ENCODE measurements at places on chromosomes 4 and X.

- DNase-seq: no peak
Observed at GRCh38 chr4:173821036-173821435, 291.0 kb upstream of the HAND2 start.

GRCh38 chrX:12701628-12702027, 89.6 kb upstream of the PRPS2 start:
- DNase-seq: peak; percentile 88

DNA sequence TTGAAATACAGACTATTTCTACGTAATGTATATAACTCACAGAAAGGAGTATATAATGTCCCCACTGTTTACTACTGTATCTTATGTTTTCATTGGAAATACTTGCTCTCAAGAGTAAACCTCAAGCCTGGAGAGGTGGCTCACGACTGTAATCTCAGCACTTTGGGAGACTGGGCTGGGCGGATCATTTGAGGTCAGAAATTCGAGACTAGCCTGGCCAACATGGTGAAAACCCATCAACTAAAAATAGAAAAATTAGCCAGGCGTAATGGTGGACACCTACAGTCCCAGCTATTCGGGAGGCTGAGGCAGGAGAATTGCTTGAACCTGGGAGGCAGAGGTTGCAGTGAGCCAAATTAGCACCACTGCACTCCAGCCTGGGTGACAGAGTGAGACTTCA, 92.8 kb downstream of the COL25A1 start:
- DNase-seq: no peak

GRCh38 chr4:48490012-48490679, at the start of gene ZAR1:
ZAR1 (plus strand) TSS chr4:48490252; CDS start chr4:48490292, 40 bp downstream.
- no peak for DNase-seq

DNA sequence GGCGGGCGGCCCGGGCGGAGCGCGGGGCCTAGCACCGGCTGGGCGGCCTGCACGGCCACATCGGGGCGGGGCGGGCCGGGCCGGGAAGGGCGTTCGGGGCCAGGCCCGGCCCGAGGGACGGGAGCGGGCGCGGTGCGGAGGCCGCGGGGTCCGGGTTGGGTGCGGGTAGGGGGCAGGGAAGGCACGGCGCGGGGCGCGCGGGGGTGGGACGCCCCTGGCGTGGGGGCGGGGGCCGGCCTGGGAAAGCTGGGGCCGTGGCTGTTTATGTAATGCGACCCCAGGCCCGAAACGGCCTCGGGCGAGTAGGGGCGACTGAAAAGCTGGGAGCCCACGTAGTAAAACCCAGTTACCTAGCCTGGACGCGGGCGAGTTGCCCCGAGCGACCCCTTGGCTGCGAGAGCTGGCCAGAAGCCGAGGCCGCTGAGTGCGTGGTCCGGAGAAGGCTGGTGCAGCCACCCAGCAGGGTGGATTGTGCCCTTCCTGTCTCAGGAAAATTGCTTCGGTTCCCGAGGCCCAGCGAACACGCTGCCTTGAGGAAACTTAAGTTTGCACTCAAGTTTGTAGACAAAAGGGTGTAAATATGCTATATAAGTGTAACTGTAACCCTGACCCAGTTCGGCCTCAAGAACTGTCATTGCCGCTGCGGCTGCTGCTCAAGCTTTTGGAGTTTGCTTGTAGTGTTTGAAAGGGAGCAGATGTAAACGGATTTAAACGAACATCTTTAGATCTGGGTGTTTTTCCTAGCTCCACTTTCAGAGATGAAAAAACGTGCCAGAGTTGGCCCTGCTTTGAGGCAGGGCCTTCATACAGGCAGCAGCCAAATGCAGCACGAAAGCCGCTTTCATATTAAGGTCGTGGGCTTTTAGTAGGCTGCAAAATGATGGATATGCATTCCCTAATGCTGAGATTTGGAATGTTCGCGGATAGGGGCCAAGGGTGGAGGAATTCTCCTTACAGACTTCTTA, 674 bp downstream of the SEC24B start:
- peak; percentile 52 for DNase-seq

DNA sequence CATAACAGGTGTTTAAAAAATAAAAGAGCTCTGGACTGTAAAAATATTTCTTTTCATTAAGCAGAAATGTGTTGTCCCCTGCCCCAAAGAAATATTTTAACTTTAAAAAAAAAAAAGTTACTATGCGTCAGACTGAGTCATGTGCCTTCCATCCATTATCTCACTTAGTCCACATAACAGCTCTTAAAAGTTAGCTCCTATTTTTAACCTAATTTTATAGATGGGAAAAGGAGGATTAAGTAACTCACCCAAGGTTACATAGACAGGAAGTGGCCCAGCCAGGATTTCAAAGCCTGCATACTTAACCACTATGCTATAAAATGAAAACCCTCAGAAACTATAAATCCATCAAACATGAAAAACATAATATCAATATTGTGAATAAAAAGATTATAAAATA, 97.7 kb downstream of the MANBA start:
- DNase-seq: no peak

DNA sequence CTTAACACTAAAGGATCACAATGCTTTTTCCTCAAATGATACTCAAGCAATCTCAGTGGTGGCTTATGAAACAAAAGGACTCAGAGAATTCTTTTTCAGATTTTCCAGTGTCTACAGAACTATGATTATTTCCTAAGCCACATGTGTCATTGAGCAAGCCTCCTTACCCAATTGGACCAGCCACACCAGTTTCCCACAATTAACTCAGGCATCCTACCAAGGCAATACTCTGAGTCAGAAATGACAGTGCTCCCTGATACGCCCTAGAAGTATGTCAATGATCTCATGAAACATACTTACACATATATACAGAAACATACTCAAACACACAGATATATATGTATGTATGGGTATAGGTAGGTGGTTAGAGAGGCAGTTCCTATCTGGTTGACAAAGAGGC, 4.8 kb downstream of the ADAMTS3 start:
- DNase-seq: no peak

- DNase-seq: no peak
Observed at GRCh38 chr4:15106399-15106798, 104.1 kb downstream of the CPEB2 start.

- DNase-seq: no peak
Observed at GRCh38 chr4:10006231-10006600, 15.1 kb downstream of the SLC2A9 start.

GRCh38 chr4:158766434-158767044, 2.3 kb upstream of the FNIP2 start:
- DNase-seq: no peak

DNA sequence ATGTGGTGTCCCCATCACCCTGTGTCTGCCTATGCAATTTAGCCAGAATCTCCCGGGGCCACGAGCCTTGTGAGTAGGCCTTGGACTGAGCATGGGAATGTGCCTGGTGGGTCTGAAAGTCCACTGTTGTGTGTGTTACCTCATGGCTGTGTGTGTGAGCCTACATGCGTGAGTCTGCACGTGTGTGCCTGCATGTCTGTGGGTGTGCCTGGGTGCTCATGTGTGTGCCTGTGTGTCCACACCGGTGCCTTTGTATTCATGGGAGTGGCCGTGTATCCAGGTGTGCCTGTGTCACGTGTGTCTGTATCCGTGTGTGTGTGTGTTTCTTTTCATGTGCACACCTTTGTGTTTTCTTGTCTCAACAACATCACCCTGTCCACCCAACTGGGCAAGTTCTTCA, 14.2 kb downstream of the ATP5ME start:
- DNase-seq: no peak

GRCh38 chr4:158006990-158007389, 165.8 kb downstream of the GASK1B start:
- DNase-seq: no peak

DNA sequence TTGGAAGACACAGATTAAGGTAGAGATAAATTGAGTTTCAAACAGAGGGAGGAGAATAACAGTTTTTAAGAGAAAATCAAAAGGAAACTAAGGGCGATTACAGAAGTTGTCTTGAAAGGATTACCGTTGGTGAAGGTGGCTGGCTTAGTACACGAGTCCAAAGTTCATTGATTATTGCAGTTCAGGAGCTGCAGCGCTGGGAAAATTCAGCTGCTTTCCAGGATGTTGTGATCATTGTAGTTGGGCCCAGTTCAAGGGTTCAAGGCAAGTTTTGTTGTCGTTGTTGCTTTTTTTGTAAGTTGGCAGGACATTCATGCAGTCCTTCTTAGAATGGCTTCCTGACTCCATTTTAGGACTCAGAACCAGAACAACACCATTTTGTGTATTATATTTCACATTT, 461.7 kb downstream of the RAPGEF2 start:
- no peak for DNase-seq

GRCh38 chr4:174999407-174999806, 81.2 kb downstream of the ADAM29 start:
- DNase-seq: no peak

DNA sequence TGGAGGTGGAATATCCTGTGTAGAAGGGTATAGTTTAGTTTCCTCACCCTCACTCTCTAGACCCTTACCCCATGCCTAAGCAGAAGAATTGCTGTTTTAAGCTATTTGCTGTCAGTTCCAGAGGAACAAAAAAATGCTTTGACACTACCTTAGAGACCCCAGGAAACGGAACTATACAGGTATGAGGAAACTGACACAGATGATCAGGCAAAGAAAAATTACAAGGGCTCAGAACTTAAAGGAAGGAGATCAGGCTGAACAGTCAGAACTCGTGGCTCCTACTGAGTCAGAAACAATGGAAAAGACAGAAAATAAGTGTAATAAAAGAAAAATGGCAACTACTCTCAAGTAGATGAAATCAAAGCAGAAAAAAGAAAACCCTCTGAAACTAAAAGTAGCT, 65.6 kb downstream of the BANK1 start:
- DNase-seq: no peak

DNA sequence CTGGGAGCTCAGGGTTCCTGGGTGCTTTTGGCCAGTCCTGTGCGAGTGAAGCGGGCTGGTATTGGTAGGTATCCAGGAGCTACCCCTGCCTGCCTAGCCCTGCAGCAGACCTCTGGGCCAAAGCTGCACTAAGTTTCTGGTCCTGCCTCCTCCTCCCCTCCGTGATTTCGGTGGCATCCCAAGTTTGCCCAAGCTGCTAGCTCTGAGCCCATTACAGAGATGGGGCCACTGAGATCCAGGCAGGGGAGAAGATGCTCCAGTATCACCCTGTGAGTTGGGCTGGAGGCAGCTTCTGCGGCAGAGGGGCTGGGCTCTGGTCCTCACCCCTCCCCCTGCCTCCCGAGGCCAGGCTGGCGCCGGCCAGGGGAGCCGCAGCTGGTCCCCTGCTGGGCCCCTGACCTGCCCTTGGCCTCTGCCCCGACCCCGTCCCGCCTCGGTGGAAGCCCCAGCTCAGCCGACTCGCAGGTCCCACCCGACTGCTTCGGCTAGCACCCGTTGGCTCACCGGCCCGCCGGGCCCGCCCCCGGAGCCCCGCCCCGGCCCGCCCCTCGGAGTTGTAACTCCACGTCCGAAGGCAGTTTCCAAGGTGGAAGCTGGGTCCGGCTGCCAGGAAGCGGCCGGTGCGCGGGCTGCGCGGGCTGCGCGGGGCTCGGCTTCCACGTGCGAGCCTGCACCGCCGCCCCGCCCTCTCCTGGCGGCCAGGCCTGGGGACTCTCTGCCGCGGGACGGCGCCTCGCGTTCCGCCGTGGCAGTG, at the start of gene DUSP9:
DUSP9 (plus strand) TSS at position 584 of the 754 bp plus-strand sequence. CDS start 751 bp downstream, outside the sequence.
- no peak for DNase-seq

DNA sequence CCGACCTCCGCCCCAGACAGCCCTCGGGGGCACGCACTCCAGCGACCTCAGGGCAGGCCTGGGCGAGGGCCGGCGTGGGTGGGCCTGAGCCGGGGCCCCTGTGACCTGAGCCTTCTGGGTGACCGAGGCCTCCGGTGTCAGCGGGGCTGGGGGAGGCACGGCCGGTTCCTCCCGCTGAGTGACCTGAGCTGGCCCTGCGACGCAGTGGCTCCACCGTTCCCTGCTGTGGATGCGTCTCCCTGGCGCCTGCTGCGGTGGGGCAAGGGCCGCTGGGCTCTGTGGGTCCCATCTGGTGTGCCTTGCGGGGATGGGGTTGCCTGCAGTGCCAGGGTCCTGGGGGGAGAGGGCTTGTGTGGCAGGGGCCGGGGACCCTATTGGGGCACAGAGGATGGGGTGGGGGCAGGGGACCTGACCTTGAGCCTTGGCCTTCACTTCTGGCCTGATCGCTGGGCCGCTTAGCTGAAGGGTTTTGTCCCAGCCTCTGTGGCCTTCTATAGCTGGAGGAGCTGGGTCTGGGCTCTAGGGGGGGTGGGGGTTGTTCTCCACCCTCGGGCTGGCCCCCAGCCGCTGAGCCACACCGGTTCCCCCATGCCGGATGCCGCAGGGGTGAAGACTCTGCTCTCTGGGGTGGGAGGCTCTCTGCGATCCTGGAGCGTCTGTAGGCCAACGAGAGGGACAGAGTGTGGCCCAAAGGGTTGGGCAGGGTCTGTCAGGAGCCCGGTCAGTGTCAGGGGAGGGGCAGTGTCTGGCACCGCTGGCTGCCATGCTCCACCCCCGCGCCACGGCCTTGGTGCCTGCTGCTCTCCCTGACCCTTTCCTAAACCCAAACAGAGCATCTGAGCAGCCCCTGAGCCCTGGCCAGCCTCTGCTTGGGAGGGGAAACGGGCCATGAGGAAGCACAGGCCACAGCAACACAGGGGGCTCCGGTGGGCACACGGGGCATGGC, 2.3 kb downstream of the NAT8L start:
- DNase-seq: no peak

DNA sequence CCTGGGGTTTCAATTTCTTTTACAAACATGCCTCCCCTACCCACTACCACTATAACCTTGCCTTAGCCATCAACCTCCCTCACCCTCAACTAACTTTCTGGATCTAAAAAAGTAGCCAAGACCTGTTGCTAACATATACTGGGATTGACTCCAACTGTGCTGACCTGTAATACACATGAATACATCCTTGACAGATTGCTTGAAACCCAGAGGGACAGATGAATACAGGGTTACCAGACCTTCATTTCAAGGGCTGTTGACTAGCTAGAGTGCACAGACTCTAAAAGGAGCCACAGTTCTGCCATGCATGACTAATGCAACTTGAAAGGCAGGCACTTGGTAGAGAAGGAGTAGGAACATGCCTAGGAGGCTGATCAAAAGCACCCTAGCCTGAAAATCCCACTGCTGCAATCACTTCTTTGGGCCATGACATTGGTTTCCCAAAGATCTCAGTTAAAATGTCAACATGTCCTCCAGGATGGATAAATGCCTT, 121.0 kb downstream of the PCDH19 start:
- DNase-seq: no peak

DNA sequence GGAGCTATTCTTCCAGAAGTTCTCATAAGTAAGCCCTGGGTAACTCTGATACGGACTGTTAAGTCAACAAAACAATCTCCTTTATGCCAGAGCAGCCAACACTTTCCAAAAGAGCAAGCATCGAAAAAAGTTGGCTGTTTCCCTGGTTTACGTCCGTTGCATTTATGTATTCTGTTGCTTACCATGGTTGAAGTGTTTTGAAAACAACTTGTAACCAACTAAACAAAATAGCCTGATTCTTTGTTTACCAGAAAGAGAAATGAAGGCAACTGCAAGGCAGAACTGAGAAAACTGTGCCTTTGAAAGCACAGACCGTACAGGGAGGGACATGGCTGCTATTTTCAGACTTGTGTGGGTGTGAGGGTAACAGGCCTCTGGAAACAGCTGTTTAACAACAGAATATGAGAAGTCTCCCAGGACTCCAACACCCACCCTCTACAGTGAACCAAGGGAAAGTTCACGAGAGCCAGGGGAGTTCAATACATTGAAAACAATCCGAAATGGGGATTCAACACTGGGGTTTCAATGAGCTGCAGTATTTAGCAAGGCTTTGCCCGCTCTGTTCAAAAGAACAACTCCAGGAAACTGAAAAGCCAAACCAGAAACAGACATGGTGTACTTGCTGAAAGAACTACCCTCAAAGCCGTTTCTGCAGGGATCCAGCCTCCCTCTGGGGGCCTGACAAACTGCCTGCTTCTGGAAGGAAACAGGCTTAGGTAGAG, 95.8 kb upstream of the EGFL6 start:
- peak; percentile 18 for DNase-seq

- no peak for DNase-seq
Observed at GRCh38 chrX:115894087-115894486, 276.5 kb upstream of the AGTR2 start.

Measured in brain (organoid and tissue), 16 donors.